ENCODE measurements at places on chromosomes 3 and 15.

DNA sequence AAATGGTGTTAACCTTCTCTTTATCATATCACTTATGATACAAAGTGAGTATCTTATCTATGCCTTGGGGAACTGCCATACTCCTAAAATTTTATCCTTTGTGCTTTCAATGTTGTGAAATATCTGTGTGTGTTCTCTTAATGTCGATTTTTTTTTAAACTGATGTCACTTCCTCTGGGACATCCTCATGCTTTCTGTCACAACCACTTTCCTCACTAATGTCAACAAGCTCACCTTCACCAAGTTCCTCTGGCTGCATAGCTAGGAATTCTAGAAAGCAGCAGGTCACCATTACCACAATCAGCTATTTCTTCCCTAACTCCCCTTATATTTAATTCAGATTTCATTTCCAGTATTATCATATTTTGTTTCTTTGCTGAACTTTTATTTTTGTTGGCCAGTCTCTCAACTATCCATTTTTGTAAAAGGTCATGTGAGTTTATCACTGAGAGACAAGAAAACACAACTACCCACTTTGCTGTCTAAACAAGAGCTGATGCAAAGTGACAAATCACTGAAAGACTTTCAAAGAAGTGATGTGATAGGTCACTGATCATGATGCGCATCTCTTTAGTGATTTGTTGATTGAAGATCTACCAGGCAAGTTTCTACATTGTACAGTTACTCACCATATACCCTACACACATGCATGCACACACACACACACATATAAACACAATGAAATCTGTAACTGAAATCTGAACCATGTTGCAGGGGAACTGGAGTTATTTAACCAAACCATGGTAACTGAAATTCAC is 369.0 kb downstream of the ULK4 start:
- no peak for DNase-seq

DNA sequence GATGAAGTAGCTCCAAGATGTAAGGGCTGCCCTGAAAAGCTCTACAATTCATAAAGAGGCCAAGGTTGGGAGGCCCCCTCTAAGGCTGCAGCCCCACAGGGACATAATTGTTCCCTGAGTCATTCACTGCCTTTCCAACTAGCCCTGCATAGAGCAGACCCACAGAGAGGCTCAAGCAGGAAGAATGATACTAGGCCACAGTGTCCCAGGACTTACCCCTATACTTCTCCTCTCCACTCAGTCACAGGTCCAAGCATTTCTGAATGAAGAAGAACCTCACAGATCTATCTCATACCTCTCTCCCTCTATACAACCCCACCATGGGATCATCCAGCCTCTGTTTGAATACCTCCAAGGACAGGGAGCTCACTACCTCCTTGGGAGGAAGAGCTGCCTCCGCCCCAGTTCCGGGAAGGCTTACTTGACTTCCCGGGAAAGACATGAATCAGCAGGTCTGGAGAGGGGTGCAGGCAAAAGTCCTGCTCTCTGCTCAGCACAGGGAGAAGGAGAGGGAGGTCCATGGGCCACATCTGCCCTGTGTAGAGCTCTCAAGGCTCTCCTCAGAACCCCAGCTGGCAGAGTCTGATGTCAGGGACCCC is 6.9 kb upstream of the SKIC8 start:
- no peak for DNase-seq

DNA sequence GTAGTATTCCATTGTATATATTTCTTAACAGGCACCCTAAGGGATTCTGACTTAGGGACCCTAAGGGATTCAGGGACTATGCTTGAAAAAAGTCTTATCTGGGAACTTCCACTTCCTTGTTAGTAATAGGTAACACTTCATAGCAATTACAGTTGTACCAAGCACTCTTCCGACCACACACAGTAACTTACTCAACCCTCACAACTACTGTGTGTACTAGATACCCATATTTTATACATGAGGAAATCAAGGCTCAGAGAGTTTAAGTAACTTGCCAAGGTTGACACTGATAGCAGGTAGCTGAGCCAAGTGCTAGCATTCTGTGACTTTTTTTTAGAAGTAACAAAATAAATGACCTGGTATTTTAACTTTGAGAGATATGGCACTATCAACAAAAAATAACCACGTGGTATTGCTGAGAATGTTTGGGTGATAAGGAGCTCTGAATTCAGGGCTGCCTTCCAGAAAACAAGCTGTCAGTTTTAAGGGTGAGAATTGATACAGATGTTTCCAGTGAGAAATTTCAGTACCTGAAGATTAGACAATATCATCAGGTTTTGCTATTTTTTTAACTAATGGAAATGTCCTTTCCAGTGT is 210.3 kb upstream of the SUCLG2 start:
- no peak for DNase-seq

DNA sequence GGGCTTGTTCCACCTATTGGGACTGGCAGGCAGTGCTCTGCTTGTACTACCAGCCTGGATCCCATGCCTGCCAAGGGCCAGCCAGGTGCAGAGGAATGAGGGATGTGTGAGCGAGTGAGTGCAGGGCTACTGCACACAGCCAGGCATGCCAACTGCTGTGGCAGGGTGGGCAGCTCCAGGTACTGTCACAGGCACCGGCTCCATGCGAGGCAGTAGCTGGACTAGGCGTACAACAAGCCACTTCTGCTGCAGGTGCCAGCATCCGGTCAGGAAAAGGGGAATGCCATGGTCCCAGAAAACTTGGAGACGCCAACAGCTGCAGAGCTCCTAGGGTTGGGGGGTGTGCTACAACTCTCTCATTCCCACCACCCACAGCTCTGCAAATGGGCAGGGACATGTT is 1356.7 kb downstream of the SI start:
- DNase-seq: no peak

DNA sequence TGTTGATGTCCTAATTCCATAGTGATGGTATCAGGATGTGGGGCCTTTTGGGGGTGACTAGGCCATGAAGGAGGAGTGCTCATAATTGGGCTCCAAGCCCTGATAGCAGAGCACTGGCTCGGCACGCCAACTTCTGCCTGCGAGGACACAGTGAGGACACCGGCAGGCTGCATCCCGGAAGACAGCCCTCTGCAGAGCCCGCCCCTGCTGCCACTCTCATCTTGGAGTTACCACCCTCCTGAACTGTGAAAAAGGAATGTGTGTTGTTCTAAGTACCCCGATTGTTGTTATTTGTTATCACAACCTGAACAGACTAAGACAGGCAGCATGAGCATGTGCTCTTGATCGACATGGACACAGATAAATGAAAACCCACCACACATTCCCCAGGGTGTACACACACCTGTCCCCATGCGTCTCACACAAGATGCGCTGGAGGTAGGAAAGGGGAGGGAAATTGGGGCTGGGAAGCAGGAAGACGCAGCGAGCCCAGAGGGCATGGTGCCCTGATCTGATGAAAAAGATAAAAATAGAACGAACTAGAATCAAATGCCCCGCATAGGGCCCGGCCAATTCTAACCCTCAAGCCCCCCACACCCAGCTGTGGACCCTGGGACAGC is 40.1 kb downstream of the RPN1 start:
- DNase-seq: no peak

DNA sequence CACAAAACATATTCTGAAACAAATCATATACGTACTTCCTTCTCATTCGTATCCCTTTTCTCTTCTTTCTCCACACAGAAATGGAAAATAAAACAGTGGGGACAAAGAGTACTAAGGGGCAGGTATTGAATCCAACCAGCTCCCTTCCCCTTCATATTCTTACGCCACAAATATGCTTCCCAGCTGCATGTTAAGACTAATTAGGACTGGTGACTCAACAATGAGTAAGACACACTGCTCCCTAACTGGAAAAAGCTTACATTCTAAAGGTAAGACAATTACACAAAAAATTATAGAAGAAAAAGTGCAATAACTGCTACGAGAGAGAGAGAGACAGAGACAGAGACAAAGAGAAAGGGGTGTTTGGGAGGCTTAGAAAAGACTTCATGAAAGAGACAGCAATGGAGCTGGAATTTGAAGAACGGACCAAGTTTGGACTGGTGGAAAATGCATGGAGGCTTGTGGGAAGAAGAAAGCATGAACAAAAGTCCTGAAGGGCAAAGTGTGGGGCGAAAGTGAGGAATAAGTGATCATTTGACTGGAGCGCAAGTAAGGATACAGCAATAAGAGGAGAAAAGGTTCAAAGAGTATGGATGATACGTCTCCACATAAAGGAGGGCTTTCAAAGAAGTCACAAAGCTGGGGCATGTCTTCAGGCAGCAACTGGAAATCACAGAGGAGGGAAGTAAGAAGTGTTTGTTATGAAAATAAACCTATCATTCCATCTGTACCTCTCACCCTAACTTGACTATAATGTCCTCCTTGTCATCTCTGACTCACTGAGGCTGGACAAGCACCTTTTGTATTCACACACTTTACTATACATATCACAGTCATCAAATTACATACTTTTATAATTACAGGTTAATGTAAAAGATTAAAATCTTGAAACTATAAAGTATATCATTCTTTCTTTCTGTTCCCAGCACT is 49.2 kb downstream of the RYK start:
- DNase-seq: no peak

DNA sequence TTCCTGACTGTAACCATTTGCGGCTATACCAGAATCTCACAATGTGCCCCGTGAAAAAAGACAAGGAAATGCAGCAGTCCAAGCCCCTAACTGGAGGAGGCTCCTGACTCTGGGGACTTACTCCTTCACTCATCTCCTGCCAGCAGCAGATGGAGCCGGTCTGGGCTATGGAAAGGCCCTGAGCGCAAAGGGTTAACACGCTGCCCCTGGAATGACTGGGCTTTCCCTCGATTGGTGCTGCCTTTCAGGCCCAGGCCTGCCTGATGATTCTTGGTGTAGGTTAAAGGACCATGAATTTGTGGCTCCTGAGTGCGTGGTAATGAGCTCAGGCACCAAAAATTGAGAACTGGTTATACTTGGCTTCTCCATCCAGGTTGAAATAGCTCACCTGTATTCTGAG is 42.3 kb upstream of the GALNT15 start:
- no peak for DNase-seq

DNA sequence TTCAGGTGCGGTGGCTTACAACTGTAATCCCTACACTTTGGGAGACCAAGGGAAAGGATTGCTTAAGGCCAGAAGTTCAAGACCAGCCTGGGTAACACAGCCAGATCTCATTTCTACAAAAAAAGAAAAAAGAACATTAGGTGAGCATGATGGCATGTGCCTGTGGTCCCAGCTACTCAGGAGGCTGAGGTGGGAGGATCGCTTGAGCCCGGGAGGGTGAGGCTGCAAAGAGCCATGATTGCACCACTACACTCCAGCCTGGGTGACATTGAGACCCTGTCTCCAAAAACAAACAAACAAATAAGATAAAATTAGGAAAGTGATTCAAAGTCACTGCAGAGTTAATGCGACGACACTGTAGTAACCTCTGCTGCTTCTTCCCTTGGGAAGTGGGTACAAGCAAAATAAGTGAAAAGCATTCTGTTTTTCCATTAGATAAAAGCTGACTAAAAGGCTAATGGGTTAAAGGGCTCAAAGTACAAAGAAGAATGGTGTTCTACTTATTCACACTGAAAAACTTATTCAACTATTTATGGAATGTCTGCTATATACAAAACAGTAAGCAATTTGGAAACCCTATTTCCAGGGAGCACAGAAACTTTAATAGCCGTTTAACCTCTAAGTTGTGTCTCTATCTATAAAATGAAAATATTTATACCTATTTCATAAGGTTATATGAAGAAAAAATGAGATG is 8.0 kb upstream of the RPS27L start:
- DNase-seq: no peak

GRCh38 chr3:45684327-45684892 is 4.8 kb upstream of the SACM1L start:
- DNase-seq: no peak

- DNase-seq: no peak
Observed at GRCh38 chr3:184968115-184968514, 156.1 kb downstream of the VPS8 start.

- no peak for DNase-seq
Observed at GRCh38 chr3:50525191-50525910, 21.9 kb upstream of the CACNA2D2 start.

DNA sequence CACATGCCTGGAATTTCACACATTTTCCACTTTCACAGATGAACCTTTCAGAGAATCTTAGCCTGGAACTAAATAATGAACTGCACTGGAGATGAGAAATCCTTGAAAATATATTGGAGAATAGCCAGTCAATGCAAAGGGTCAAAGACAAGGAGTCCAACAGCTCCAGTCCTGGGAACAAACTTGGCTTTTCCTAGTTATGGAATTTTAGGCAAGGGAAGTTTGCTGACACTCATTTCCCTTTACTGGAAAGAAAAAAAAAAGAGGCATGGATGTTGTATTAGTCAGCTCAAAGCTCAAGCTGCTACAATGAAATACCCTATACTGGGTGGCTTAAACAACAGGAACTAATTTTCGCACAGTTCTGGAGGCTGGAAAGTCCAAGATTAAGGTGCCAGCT is 690.8 kb upstream of the ARPP21 start:
- no peak for DNase-seq

DNA sequence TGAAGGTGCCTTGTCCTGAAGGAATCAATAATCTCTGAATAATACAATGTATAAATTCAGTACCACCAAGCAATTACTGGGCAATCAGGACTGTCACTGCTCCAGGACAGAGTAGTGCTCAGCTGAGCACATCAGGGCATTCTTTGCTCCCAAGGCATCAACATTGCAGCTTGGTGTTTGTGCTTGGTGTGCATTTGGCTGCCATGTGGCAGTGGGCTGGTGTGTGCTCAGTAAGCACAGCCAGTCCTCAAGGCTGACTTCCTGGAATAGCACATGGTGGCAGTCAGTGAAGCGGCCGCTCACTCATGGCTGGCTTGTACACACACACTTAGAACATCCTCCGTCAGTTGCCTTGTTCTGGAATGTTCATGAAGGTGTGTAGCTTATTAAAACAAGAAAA is 217.0 kb downstream of the EPHB1 start:
- no peak for DNase-seq

DNA sequence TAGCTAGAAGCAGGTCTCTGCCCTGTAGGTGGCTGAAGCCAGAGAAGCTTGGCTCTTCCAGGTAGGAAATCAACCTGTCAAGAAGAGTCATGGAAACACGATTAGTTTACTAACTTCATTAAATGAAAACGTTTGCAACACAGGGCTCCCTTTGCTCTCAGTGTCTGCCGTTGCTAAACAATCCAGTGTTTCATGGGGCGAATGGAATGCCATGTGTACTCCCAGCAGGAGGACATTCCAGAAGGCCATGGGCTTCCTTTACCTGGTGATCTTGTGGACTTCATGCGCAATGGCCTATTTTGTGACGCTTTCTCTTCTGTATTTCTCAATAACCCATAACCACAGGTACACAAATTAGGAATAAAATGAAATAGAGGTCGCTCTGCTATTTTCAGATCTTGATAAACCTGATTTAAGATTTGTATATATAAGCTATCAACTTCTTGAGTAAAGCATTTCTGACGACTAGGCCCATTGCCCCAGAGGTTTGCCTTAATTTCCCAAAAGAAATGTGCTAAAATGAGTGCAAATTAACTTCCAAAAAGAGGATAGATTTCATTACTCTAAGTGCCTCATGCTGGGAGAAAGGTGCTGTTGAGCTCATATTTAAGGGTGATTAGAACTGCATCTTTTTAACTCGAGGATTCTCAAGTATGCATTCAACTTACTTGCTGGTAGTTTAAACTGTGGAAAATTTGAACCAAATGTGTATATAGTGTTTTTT is 171.0 kb downstream of the EPHA3 start:
- no peak for DNase-seq

Measured in CD4-positive, alpha-beta T cell treated with Interleukin-6 for 4 hours (primary cell).